ENCODE measurements at places on chromosomes 6 and 20.
A peak's percentile ranks its signal among the peaks of the same experiment; 100 is the strongest.

- no peak for DNase-seq
Measured at GRCh38 chr20:39825524-39825923, 863.4 kb downstream of the DHX35 start.

GRCh38 chr20:14378326-14378725 lies 40.9 kb upstream of the FLRT3 start:
- no peak for DNase-seq

- no peak for DNase-seq
Measured at GRCh38 chr6:111478749-111479148, 4.3 kb downstream of the REV3L start.

DNA sequence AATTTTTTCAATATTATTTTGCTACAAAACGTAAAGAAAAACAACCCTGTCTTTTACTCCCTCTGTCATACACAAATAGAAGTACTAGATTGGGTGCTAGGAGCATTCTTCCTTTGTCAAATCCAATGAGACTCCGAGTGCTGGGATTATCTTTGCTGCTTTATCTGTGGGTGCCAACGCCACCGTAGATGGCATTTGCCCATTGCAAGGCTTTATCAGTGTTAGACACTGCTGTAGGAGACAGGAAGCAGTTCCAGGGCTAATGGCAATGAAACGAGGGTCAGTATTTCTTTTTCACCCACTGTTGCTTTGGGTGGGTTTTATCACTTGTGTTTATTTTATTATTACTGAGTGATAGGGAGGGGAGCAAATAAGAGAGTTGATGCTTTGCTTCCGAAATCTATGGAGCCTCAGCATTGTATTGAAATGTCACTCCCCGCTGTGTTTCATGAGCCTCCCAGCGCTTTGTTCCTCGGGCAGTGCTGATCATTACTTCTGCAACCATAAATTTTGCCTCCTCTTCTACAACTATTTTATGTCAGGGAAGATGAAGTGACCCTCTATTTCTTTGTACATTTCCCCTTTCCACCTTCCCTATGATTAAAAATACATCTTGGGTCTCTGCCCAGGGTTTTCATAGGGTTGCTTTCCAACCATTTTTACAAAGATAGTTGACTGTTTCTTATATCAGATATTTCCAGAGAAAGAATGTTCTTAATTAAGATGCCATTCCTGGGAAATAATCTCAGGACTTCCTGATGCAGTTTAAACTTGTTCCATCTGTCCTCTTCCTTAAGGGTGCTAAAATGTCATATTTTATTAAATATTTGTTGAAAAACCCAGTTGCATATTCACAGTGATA lies 86.7 kb upstream of the LAMP5 start:
- no peak for DNase-seq

GRCh38 chr6:154605882-154606370 lies 95.4 kb upstream of the CNKSR3 start:
- no peak for DNase-seq

- DNase-seq, result no peak
Measured at GRCh38 chr20:32281711-32282110, 4.3 kb downstream of the KIF3B start.

DNA sequence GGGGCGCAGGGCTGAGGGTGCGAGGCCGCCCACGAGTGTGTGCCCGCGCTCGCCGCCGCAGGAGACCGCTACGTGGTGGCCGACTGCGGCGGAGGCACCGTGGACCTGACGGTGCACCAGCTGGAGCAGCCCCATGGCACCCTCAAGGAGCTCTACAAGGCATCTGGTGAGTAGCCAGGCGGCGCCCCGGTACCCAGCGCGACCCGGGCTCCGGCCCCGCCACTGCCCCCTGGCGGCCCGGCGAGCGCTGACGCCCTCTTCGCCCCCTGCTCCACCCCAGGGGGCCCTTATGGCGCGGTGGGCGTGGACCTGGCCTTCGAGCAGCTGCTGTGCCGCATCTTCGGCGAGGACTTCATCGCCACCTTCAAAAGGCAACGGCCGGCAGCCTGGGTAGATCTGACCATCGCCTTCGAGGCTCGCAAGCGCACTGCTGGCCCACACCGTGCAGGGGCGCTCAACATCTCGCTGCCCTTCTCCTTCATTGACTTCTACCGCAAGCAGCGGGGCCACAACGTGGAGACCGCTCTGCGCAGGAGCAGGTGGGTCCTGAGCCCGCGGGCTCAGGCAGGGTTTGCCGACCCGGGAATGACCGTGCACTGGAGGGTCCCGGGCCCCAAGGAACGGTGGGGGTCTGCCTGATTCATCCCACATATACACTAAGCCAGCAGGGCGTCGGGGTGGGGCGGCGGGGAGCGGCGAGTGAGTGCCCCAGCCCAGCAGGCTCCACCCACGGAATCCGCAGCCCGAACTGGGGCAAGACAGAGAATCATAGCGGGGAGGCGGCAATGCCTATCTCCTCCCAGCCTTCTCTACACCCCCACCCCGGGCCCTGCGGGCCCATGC lies 17.4 kb downstream of the HSPA12B start:
- DNase-seq, result peak; percentile 78

- DNase-seq, result no peak
Measured at GRCh38 chr6:160975162-160975561, 16.4 kb upstream of the MAP3K4 start.

GRCh38 chr6:87366072-87366827 lies 21.6 kb downstream of the C6orf163 start:
- no peak for DNase-seq

DNA sequence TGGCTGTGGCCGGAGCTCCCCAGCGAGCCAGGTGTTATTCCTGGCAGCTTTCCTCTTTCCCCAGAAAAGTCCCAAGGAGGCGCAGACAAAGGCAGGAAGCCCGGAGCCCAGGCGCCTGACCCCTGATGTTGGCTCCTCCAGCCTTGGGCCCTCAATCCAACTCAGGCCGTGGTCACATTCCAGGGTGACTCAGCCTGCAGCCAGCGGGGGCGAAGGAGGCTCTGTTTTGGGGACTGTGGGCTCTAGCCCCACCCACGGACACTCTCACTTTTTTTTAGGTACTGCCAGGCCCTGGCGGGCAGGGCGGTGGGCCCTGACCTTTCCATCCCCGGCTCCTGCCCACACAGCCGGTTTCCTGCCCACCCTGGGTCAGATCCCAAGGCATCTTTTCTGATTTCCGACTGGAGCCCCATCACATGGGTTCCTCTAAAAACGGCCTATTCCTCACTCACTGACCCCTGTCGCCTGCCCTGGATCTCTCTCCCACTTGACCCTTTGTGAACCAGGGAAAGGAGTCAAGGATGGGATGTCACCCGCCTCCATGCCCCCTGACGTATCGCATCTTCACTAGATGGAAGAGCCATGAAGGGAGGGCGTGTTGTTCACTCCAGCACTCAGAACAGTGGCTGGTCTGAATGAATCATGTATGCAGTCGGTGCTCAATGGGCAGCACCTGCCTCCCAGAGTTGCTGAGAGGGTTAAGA lies 5.5 kb downstream of the PTGIS start:
- DNase-seq, result no peak

DNA sequence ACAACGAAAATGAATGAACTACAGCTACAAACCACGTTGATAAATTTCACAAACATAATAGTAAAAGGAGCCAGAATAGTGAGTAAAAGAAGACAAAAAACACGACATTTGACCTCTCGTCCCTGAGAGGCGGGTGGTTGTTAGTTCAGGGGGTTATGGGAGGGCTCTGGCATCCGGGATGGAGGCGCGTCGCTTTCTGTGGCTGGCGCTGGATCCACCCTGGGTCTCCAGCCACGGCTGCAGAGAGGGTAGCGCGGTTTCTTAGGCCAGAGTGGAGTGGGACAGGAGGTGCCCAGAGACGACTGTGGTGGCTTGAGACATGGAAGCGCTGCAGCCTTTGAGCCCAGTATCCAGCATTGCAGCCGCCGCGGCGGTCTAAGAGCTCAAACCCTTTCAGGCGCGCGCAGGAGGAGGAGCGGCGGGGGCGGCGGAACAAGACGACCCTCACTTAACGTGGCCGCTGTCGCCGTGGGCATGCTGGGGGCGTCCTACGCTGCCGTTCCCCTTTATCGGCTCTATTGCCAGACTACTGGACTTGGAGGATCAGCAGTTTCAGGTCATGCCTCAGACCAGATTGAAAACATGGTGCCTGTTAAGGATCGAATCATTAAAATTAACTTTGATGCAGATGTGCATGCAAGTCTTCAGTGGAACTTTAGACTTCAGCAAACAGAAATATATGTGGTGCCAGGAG lies 3.7 kb upstream of the ZSCAN23 start:
- DNase-seq, result no peak
